NCI-H2029 (cell line): ENCODE measurements at places on chromosomes 11 and 22.

GRCh38 chr11:35308157-35308556 is 111.2 kb downstream of the SLC1A2 start:
- no peak for DNase-seq

GRCh38 chr22:46504584-46504983 is 32.8 kb downstream of the CELSR1 start:
- DNase-seq: no peak

DNA sequence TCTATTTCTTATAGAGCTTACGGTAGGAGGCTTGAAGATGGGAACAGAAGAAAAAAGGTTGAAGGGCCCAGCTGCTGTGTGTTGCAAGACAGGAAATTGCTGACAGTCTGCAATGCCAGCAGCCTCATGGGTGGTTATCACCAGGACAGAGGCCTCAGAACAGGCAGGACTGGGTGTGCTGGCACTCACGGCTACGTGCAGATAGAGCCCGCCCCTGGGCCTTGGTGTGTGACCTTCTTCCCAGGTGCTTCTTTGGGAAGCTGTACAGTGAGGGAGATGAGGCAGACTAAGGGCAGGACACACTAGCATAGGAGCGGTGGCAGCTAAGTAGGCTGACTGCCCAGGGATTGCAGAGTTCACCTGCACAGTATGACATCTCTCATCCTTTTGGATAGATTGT is 12.6 kb downstream of the PRAME start:
- no peak for DNase-seq

DNA sequence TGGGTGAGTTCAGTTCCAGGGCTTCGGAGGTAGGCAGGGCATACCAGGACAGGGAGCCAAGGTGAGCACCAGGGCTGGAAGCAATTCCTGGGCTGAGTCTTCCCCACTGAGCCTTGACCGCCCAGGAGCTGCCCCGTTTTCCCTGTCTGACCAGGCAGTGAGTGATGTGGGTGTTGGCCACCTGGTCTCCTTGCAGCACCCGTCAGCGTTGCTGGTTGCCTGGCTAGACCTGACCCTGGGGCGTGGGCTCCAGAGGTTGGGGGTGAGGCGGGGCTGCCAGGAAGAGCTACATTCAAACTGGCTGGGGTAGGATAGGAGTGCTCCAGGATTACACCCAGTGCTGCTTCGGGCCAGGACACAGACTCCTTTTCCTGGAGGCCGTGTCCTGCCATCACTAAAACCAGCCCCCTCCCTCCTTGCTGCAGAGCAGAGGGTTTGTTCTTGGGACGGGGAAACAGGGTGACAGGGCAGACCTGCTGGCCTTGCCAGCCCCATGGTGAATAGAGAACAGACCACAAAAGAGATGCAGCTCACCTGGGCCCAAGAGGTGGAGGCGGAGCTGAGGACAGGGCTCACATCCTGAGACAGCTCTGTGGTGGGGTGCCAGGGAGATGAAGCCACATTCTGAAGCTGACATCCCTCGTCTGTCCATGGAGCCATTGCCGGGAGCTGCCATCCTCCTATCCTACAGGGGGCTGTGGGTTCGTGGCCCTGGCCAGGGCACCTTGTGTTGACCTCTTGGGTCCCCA is 14.2 kb downstream of the INCENP start:
- no peak for DNase-seq
